ENCODE measurements at places on chromosomes 6 and 20. TPM values are rescaled to one million over a fixed set of nuclear protein-coding genes. Genes with fewer than 3 reads are reported as not detected.

- H3K27me3 ChIP-seq = no peaks in the 10 kb centered on the region
- no peaks in the 10 kb centered on the region for H3K4me1 ChIP-seq
- H3K36me3 ChIP-seq = no peaks in the 10 kb centered on the region
- H3K4me3 ChIP-seq = no peak overlapping the region
- DNase-seq = no peak
- no peak overlapping the region for H3K27ac ChIP-seq
Measured at GRCh38 chr6:99024089-99024488, 76.3 kb upstream of the FBXL4 start.

Gene ADAM33
- total RNA-seq = not detected

DNA sequence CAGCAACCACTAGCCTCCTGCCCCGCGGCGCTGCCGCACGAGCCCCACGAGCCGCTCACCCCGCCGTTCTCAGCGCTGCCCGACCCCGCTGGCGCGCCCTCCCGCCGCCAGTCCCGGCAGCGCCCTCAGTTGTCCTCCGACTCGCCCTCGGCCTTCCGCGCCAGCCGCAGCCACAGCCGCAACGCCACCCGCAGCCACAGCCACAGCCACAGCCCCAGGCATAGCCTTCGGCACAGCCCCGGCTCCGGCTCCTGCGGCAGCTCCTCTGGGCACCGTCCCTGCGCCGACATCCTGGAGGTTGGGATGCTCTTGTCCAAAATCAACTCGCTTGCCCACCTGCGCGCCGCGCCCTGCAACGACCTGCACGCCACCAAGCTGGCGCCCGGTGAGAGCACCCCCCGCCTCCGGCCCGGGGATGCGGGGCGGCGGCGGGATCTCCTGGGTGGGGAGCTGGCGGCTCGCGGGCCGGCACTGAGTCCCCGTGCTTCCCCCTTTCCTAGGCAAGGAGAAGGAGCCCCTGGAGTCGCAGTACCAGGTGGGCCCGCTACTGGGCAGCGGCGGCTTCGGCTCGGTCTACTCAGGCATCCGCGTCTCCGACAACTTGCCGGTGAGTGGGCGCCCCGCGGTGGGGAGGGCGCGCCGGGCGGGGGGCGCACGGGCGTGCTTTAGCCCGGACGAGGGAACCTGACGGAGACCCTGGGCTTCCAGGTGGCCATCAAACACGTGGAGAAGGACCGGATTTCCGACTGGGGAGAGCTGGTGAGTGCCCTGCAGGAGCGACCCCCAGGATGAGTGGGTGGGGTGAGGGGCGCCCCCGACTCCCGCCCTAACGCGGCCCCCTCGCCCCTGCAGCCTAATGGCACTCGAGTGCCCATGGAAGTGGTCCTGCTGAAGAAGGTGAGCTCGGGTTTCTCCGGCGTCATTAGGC lies 585 bp downstream of the PIM1 start:
- peak overlapping the region; percentile 96 for H3K4me3 ChIP-seq
- no peaks in the 10 kb centered on the region for H3K27me3 ChIP-seq
- H3K27ac ChIP-seq = peak overlapping the region; percentile 75
- H3K4me1 ChIP-seq = peaks cover 23% of the 10 kb centered on the region
- peak; percentile 74 for DNase-seq

DNA sequence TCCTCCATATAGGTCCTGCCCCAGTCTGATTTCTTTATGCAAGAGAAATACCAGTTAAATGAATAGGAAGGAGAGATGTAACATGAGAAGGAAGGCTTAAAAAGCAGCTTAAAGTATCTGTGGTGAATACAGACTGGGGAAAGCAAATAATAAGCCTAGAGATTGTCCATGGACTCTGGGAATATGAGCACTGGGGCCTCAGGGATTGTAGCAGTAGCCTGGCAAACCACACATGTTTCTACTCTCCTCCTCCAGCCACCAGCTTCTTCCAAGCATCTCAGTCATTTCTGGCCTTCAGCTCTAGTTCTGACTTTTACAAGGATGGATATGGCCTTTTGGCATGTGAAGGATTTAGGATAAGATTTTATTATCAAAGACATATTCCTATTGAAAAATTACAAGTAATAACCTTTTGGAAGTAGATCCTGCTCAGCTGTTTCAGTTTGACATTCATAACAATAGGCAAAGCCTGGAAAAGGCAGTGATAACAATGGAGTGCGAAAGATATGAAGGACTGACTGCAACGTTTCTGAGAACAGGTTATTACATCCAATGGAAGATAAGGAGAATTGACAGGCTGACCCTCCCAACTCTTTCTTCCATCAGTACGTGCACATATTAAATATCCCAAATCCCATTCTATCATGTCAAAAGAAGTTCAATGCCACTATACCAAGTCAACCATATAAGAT lies 41.6 kb downstream of the CYP39A1 start:
- no peaks in the 10 kb centered on the region for H3K36me3 ChIP-seq
- H3K27ac ChIP-seq = no peak overlapping the region

DNA sequence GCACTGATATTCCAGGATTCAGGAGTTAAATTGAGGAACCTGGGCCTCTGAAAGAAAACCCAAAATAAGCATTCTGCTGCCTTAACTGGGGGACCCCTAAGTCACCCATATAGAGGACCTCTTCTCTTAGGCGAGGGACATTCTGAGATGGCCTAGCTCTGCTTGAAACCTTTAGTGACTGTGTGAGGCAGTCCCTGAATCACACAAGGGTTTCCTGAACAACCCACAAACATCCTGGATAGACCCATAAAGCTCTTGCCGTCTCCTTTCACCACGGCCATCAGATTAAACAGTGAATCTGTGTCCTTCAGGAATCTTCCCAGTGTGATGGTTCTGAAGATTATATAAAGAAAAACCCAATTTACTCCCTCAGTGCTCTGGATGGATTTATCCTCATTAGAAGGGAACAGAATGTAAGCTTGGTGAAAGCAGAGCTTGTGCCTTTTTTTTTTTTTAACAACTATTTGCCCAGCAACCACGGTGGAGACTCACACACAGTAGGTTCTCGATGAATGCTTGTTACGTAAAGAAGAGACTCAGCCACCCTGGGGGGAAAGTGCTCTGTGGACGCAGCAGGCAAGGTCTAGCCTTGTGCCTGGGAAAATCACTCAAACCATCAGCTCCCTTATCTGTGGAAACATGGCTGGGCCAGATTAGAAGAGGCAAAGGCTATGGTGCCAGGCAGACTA lies 39.1 kb upstream of the SIRPG start:
- peaks cover 3% of the 10 kb centered on the region for H3K36me3 ChIP-seq
- no peak for DNase-seq
- H3K27ac ChIP-seq = no peak overlapping the region
- peaks cover 68% of the 10 kb centered on the region for H3K27me3 ChIP-seq
- no peak overlapping the region for H3K4me3 ChIP-seq
- no peaks in the 10 kb centered on the region for H3K4me1 ChIP-seq

- no peaks in the 10 kb centered on the region for H3K36me3 ChIP-seq
- no peak overlapping the region for H3K27ac ChIP-seq
Measured at GRCh38 chr6:124432620-124433019, 529.6 kb upstream of the RNF217 start.

Gene SYNCRIP
- total RNA-seq = 153 TPM

Gene TREM2
- not detected for total RNA-seq

DNA sequence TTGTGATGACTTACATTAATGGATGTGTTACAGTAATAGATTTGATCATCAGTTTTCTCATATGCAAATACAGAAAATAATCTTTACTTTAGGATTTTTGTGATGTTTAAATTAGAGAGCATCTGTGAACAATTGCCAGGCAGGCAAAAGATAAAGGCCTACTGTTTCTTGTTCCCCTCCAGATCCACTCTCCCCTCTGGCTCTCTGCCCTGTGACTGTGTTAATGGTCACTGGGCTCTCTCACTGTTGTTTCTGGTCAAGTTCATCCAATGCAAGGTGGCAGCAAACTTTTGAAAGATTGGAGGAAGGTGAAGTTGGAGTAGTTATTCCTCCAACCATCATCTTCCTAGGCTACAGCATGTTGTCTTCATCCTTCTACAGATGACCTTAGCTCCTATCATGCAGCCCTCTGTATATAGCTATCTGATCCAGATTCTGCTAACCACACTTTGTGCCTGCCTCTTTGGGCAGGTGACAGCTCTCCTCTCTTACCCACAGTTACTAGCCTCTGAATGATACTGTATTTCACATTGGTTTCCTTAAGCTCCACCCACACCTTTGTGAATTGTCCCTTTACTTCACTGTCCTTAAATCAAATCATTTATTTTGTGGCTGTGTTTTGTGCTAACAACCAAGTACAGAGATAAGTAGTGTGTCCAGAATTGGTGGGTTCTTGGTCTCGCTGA lies 48.9 kb upstream of the ARG1 start:
- no peak for DNase-seq
- H3K4me1 ChIP-seq = no peaks in the 10 kb centered on the region
- H3K27ac ChIP-seq = no peak overlapping the region
- no peak overlapping the region for H3K4me3 ChIP-seq

Gene NRN1
- total RNA-seq = not detected

GRCh38 chr6:42817907-42818306 lies 36.1 kb downstream of the BICRAL start:
- H3K27me3 ChIP-seq = no peaks in the 10 kb centered on the region
- H3K36me3 ChIP-seq = peaks cover 8% of the 10 kb centered on the region
- no peaks in the 10 kb centered on the region for H3K4me1 ChIP-seq
- no peak overlapping the region for H3K4me3 ChIP-seq
- no peak for DNase-seq

GRCh38 chr20:36010076-36010475 lies 41.7 kb downstream of the CNBD2 start:
- H3K27ac ChIP-seq = no peak overlapping the region
- no peak overlapping the region for H3K4me3 ChIP-seq
- peaks cover 2% of the 10 kb centered on the region for H3K4me1 ChIP-seq
- no peak for DNase-seq

DNA sequence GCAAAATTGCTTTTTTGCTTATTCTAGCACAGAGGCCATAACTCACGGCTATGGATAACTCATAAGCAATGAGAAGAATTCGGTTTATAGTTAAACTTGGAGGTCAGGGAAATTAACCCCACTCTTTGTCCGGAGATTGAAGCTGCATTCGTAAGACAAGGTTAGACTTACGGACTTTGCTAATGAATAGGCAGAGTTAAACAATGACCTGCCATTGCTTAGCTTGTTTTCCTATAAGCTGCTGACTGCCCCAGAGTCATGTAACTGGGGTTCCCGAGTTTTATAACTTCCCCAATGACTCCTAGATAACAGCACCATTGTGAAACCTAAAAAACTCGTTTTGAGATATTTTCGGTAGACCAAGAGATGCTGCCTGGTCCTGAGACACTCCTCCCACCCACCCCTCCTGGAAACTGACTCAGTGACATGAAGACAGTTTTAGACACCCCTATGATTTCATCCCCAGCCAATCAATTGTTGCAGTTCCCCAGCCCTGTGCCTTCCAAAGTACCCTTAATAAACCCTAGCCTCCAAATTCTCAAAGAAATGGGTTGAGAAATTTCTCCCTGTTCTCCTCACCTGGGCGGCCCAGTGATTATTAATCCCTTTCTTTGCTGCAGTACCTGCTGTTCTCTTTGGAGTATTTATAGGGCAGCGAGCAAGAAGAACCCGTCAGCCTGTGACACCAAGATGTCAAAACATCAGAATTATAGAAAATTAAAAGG lies 33.1 kb upstream of the MCUR1 start:
- H3K4me3 ChIP-seq = no peak overlapping the region
- no peak for DNase-seq
- no peaks in the 10 kb centered on the region for H3K36me3 ChIP-seq
- H3K4me1 ChIP-seq = no peaks in the 10 kb centered on the region

DNA sequence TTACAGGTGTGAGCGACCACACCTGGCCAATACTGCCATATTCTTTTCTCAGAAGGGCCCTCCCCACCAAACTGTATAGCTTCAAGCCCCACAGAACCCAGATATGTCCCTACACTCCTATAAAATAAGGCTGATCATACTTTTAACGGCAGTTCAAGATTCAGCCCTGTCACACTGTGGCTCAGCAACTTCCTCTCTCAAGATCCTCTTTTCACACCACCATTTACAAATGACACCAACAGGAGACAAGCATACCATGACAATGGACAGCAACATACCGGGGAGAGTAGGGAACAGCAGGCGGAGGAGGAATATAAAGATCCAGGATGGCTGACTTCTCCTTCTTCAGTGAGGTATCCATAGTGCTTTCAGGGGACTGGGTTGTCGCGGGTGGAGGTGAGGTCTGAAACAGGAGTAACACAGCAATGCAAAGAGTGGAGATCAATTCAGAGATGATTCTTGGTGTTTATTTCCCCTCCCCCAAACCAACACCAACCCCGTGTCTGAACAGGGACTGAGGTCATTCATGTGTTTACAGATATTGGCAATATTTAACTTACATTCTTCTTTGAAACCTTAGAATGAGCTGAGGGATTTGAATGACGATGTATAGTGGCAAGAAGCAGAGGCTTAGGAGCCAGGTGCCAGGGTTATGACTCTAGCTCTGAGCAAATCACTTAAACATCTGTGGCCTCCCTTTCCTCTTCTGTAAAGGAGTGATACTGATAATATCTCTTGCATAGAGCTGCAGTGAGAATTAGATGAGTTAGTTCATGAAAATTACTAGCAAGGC lies 57.6 kb upstream of the IPCEF1 start:
- peaks cover 28% of the 10 kb centered on the region for H3K4me1 ChIP-seq
- H3K4me3 ChIP-seq = no peak overlapping the region
- no peak overlapping the region for H3K27ac ChIP-seq
- H3K36me3 ChIP-seq = no peaks in the 10 kb centered on the region
- no peak for DNase-seq
- no peaks in the 10 kb centered on the region for H3K27me3 ChIP-seq

Measured in Calu3 (cell line).